ENCODE measurements at places on chromosomes 1 and 21. TPM values are rescaled to one million over a fixed set of nuclear protein-coding genes. Genes with fewer than 3 reads are reported as not detected.

The TLR5 gene
- 2.1 TPM for total RNA-seq

The FCRLA gene
- 0.18 TPM for total RNA-seq

The NHLH1 gene
- 0.11 TPM for total RNA-seq

The IRF6 gene
- 1.4 TPM for total RNA-seq

The PFKFB2 gene
- total RNA-seq: 5.7 TPM

The FAM131C gene
- total RNA-seq: 10.9 TPM

The PAFAH2 gene
- 10.9 TPM for total RNA-seq

The METTL13 gene
- total RNA-seq: 21.6 TPM

The LEFTY2 gene
- total RNA-seq: 14.0 TPM

The KCNE2 gene
- 1.7 TPM for total RNA-seq

The DARS2 gene
- total RNA-seq: 15.6 TPM

The TRIM17 gene
- total RNA-seq: 6.7 TPM

The TMED5 gene
- 20.8 TPM for total RNA-seq
